ENCODE measurements at places on chromosomes 7 and 10.

- DNase-seq: no peak
Observed at GRCh38 chr7:119594956-119595355, 678.0 kb upstream of the KCND2 start.

DNA sequence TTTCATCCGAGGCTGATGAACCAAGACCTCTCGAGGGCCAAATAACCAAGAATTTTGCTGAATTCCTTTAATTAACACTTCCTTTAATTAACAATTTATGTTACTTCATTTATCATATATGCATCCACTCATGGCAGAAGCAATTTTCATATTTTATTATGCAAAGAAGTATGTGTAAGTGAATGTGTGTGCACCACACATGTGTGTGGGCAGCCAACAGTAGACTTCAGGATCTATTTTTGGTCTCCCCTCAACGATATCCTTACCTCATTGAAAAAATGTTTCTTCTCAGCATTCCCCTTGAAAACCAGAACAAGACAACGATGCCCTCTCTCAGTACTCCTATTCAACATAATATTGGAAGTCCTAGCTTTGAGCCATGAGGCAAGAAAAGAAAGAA lies 96.8 kb downstream of the ICA1 start:
- no peak for DNase-seq

DNA sequence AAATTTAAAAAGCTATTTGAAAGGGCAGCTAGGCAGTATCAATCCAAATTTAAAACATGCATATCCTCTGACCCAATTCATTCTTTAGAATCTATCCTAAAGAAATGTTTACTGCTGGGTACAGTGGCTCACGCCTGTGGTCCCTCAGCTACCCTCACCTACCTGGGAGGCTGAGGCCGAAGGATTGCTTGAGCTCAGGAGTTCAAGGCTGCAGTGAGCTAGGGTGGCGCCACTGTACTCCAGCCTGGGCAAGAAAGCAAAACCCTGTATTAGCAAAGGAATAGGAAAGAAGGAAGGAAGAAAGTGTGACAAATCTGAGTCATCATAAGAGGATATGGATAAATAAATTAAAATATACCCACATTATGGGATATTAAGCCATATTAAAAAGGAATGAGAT lies 36.3 kb downstream of the C7orf33 start:
- no peak for DNase-seq

- no peak for DNase-seq
Observed at GRCh38 chr7:33667196-33667595, 238.1 kb upstream of the BMPER start.

- no peak for DNase-seq
Observed at GRCh38 chr7:2728316-2729030, 40.5 kb downstream of the AMZ1 start.

Measured in CD4-positive, alpha-beta T cell treated with Interleukin-15 for 4 hours (primary cell).